Activated CD4-positive, alpha-beta memory T cell treated with anti-CD3 and anti-CD28 coated beads for 36 hours (primary cell): ENCODE measurements at places on chromosomes 1 and 21. TPM values are rescaled to one million over a fixed set of nuclear protein-coding genes. Genes with fewer than 3 reads are reported as not detected.

The DNAJC6 gene
- total RNA-seq = 3.2 TPM

The PRR9 gene
- total RNA-seq = not detected

The PKP1 gene
- not detected for total RNA-seq

The AK5 gene
- total RNA-seq = 2.2 TPM

The TCHH gene
- total RNA-seq = not detected

The MCOLN3 gene
- 0.62 TPM for total RNA-seq

The GBP6 gene
- 0.73 TPM for total RNA-seq

The PROX1 gene
- 0.02 TPM for total RNA-seq

The CFAP57 gene
- total RNA-seq = not detected

The COL11A1 gene
- total RNA-seq = not detected

The RUNX1 gene
- total RNA-seq = 50.6 TPM

The AQP10 gene
- total RNA-seq = not detected

The OR2T11 gene
- not detected for total RNA-seq

The POGK gene
- total RNA-seq = 43.1 TPM

The RSBN1 gene
- total RNA-seq = 17.5 TPM

The OPRD1 gene
- not detected for total RNA-seq

The FAM72B gene
- total RNA-seq = 36.2 TPM

The DNAH14 gene
- 0.55 TPM for total RNA-seq

The KCNQ4 gene
- 0.45 TPM for total RNA-seq

The LACTBL1 gene
- total RNA-seq = not detected

The PTPN7 gene
- 197 TPM for total RNA-seq

The RCAN3 gene
- 78.8 TPM for total RNA-seq

The MCL1 gene
- total RNA-seq = 280 TPM

The EPHA2 gene
- 0.22 TPM for total RNA-seq

The PIK3C2B gene
- 43.4 TPM for total RNA-seq

The MYCL gene
- total RNA-seq = 0.07 TPM

The FCER1G gene
- total RNA-seq = 0.99 TPM

The CD1C gene
- total RNA-seq = not detected

The NECTIN4 gene
- 0.05 TPM for total RNA-seq

The BARHL2 gene
- not detected for total RNA-seq

The OXCT2 gene
- 1.2 TPM for total RNA-seq

The RAB4A gene
- total RNA-seq = 22.9 TPM

The PPM1J gene
- total RNA-seq = 0.69 TPM

The LYPD8 gene
- not detected for total RNA-seq

The CRP gene
- not detected for total RNA-seq

The L1TD1 gene
- not detected for total RNA-seq

The CAMTA1 gene
- 68.9 TPM for total RNA-seq

The SYT6 gene
- total RNA-seq = not detected

The TENT5C gene
- 14.0 TPM for total RNA-seq

The TRIM67 gene
- not detected for total RNA-seq

The AMY2B gene
- 4.4 TPM for total RNA-seq

The TNN gene
- total RNA-seq = not detected

The LRRIQ3 gene
- total RNA-seq = 1.1 TPM

The EPB41 gene
- 71.0 TPM for total RNA-seq

The RPF1 gene
- total RNA-seq = 55.0 TPM

The RAB7B gene
- total RNA-seq = not detected

The CCDC185 gene
- total RNA-seq = not detected

The TTC24 gene
- total RNA-seq = 0.90 TPM

The KPRP gene
- not detected for total RNA-seq
